NB4 (cell line): ENCODE measurements at places on chromosomes 3 and 15.

DNA sequence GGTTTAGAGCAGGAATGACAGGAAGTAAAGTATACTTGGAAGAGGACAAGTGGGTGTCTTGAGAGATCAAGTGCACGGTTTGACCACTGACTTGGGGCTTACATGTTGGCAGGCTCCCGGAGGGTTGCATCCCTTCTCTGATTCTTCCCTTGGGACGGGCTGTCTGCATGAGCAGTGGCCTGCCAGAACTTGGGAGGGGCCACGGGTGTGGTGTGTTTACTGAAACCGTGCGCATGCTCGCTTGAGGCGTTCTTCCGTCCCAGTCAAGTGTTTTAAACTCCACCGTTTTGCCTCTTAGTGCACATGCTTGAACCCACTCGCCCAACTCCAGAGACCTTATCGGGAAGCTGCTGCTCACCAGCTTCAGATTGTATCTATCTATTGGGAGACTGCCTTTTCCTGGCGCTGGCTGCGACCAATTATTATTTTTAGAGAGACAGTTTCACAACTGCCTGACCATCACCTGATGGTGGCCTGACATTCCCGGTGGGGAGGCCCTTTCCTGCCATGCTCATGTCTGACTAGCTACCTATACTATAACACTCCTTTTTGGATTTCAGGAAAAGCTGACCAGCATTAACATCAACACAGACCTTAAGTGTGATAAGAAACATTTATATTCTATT, 14.9 kb upstream of the C3orf22 start:
- peak; percentile 64 for DNase-seq

DNA sequence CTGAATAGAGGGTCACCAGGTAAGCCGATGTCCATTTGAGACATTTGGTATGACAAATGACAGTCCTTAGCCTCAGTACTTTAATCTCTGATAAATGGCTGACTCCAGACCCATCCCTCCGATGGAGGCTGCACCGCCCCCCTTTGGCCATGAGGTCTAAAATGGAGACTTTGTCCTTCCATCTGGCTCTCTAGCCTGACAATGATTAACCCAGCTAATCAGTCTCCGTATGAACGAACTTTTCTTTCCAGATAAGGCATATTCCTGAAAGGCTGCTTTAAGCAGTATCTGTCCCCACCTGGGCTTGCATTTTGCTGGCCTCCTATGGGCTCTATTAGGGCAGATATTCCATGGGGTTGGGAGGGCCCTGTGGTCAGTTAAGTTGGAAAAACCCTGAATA, 10.8 kb upstream of the MYZAP start:
- no peak for DNase-seq

GRCh38 chr3:107133891-107134290, 243.3 kb upstream of the CCDC54 start:
- DNase-seq, result no peak

DNA sequence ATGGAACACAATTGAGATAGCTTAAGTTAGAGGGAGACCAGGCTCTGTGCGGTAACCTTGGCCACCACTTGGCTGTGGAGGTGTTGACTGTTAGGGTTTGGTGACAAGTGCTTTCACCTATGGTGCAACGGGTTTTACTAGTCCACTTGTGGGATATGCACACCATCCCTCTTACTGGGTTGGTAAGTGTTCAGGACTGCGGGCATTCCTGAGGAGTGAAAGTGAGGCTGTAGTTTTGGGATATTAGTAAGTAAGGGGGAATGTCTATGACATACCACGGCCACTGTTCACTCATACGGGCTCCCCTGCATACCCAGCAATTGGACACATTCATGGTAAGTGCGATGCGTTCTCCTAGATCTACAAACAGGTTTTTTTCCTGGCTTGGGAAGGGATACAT, 8.0 kb upstream of the RAD54L2 start:
- DNase-seq, result no peak

DNA sequence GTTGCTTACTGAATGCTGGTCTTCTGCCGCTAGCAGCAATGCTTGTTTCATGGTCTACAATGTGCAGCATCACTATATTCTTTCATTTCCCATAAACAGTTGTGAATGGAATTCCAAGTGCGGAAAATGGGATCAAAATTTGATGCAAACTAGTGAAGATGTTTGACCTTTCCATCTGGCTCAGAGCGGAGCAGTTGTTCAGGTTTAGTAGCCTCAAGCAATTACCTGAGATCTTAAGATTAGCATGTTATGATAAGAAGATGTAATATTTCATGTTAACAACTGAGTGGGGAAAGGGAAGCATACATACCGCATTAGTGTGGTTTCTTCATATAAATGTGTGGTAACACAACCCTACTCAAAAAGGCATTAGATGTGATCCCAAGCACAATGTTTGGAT, 221.1 kb upstream of the CFAP20DC start:
- no peak for DNase-seq

DNA sequence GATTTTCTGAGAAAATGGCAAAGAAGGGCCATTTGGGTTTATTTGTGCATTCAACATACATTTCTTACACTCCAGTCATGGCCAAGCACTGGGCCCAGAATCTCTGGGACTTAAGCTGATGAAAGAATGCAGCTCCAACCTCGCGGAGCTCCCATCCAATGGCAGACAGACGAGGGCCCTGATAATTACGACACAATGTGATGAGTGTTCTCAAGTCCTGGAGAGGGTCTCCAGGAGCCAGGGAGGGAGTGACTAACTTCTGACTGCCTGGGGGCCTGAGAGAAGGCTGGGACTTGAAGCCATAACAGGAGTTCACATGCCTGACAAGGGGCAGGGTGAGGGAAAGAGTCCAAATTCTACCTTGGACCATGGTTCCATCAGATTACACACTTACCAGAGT, 42.6 kb upstream of the BNC1 start:
- DNase-seq, result no peak

DNA sequence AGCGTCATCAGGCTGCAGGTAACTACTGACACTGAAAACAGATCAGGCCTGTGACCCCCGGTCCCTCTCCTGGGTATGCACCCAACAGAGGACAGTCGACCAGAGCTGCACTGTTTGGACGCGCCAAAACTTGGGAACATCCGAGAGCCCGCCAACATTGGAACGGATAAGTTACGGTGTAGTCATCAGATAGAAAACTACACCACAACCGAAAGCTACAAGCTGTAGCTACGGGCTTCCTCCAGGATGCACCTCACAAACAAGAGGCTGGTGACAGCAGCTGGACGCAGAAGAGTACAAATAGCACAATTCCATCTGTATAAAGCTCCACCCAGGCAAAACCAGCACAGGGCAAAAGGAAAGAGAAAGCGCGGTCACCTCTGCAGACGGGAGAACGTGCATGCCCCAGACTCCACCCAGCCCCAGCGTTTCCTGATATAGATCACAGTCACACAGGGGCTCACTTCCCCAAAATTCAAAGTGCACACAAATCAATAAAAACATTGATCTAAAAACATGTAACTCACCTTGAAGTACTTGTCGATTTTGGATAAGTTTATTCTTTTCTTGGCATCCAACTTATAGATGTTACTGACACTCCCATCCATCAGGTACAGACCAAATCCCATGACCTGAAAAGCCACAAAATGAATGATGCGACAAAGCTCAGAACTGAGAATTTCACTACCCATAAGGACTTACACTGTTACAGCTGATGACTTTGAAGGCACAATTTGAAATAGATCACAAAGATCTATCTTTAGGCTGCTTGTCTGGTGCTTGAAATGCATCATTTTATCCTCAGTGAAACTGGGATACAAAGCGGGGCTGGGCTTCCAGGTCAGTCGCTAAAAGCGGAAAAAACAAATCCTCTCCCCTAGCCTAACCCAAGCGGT, 43.3 kb downstream of the CYFIP1 start:
- DNase-seq, result no peak

- DNase-seq, result no peak
Measured at GRCh38 chr3:45434996-45435395, 46.6 kb downstream of the LARS2 start.

- no peak for DNase-seq
Measured at GRCh38 chr15:100339999-100340398, 1.8 kb downstream of the ADAMTS17 start.

DNA sequence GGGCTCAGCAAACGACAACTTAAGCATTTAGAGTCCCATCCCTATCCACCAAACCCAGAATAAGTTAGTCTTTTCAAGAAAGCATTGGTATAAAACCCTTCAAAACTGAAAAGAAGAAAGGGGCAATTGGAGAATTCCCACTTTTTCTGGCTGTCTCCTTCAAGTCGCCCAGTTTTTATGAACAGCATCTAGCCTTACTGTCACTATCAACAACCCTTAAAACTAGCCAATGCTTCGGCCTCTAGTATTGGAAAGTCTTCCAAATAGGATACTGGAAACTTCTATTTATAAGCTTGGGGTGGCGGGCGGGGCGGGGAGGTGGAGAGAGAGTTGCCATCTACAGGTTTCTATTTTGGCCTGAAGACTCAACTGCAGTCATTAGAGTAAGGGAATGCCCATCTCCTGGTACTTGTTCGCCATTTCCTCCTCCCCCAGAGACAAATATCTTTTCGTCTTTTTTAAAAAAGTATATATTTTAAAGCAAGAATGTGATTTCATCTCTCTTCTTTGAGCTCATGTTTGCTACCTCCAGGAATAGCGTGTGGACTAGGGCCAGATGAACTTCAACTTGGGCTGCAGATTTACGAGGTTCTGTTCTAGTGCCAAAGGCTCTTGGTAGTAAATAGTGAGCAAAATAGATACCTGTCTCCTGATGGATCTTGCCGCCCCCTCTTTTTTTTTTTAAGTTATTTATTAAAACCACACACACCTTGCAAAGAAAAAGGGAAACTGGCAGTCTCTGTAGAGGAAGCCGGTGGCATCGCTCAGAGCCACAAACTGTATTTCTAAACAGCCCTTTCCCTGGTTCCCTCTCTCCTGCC, 2.7 kb downstream of the BCL6 start:
- peak; percentile 22 for DNase-seq

- DNase-seq, result no peak
Measured at GRCh38 chr3:80533553-80533952, 765.8 kb upstream of the ROBO1 start.

DNA sequence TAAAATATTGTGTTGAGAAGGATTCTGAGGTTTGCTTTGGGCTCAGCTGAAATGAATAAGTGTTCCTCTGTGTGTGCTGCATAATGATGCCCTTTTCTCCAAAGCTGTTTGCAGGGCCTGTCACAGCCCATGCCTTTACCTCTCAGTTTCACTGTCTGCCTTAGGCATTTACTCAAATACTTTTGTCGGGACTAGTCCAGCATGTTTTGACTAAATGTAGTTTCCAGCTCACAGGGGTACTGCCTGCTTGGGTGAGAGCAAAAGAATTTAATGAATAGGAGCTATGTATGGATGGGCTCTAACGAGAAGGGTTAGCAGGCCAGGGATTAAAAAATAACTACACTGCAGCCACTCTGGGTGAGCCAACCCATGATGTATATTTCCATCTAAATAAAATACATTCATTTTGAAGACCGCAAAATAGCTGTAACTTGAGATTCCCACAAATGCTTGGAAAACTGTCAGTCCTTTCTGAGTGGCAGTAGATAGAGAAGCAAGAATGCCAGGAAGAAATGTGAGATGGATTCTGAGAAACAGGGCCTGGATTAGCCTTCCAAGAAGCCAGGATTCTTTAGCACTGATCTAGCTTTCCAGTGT, 549.2 kb upstream of the TBL1XR1 start:
- DNase-seq, result no peak
